ENCODE measurements at places on chromosomes 4 and X.

GRCh38 chr4:108425988-108426387 is 194.4 kb upstream of the RPL34 start:
- DNase-seq: no peak

GRCh38 chrX:70456256-70456655 is 11.6 kb downstream of the DLG3 start:
- DNase-seq: peak; percentile 23

GRCh38 chr4:118206627-118207026 is 146.2 kb downstream of the PRSS12 start:
- no peak for DNase-seq

- no peak for DNase-seq
These were observed 99.8 kb upstream of the TEX13C start for GRCh38 chrX:125219852-125220251.

- no peak for DNase-seq
These were observed 333.5 kb downstream of the PCDH18 start for GRCh38 chr4:137198791-137199190.

GRCh38 chr4:138959097-138959815 is 56.3 kb upstream of the NOCT start:
- DNase-seq: no peak

DNA sequence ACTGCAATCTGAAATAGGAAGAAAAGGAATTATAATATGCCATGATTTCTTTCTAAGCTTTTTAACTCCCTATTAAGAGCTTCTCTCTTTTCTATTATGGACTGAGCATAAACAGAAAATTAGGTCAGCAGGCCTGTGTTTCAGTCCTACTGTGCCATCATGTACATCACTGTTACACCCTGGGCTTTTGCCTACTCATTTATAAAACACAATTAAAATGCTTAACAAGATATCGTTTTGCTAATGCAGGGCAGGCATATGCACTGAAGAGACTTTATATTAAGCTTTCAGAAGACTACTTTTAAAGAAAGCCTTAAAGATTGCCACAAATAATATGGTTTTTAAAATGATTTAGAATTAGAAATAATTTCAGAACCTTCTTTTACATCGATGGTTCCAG is 828 bp upstream of the BBS12 start:
- no peak for DNase-seq

GRCh38 chrX:29145316-29145715 is 558.1 kb downstream of the IL1RAPL1 start:
- peak; percentile 34 for DNase-seq

DNA sequence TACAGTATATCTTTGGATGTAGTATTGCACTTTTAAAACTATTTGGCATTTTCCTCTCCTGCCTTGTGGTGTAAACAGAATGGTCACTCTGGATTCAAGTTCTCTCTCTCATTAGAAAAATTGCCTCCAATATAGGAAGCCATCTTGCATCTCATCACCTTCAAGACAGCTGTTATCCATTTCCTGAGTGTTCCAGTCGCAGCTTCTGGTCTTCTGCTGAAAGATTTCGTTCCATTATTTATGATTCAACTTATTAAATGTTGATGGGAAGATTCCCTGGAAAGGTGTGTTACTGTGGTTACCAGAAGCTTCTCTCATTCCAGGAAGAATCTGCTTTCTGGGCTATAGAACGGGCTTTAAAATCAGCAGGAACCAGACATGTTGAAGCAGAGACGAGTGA is 568.3 kb upstream of the SLIT2 start:
- DNase-seq: no peak

GRCh38 chrX:118216509-118216908 is 99.9 kb upstream of the KLHL13 start:
- DNase-seq: no peak

DNA sequence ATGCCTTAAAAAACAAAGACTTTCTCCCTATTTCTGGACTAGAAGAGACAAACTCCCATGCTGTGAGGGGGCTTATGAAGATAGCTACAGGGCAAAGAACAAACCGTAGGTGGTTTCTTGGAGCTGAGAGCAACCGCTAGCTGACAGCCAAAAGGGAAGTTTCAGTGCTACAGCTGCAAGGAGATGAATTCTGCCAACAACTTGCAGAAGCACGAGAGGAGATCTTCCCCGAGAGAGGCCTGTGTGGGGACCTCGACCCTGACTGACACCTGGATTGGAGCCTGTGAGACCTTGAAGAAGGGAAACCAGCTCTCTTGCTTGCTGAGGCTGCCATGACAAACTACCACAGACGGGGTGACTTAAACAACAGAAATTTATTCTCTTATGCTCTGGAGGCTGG is 183.8 kb upstream of the VCX3A start:
- DNase-seq: no peak

DNA sequence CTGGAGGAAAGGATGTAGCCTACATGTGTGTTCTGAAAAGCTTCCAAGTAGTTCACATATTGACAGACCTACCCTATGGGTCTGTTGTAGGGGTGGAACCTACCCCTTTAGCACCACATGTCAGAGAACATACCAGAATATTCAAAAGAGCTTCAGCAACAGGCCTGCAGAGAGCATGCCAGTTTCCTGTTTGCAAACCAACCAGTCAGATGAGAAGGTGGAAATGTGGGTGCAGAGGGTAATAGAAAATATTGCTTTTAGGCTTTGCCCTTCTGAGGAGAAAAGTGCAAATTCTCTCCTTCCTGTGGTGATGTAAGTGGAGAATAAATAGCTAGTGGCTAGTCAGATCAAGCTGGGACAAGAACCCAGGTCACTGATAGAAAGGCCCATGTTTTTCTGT is 16.4 kb downstream of the INTS6L start:
- no peak for DNase-seq
